WTC11 (cell line): ENCODE measurements at places on chromosomes 16 and 17.
A peak's percentile ranks its signal among the peaks of the same experiment; 100 is the strongest.

GRCh38 chr16:66335704-66336329 lies 30.7 kb upstream of the CDH5 start:
- DNase-seq: no peak

- no peak for DNase-seq
Measured at GRCh38 chr17:39062846-39063680, 88.4 kb downstream of the PLXDC1 start.

- DNase-seq: no peak
Measured at GRCh38 chr16:89253548-89254287, 36.2 kb downstream of the ZNF778 start.

DNA sequence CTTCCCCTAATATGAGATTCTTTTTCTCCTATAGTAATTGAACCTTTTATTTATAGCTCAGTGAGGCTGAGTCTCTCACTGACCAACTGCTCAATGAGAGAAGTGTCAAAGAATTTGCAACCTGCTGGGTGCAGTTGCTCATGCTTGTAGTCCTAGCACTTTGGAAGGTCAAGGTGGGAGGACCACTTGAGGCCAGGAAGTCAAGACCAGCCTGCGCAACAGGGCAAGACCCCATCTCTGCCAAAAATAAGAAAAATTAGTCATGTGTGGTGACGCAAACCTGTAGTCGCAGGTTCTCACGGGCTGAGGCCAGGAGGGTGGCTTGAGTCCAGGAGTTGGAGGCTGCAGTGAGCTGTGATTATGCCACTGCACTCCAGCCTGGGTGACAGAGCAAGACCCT lies 30.9 kb upstream of the CRYBA1 start:
- no peak for DNase-seq

DNA sequence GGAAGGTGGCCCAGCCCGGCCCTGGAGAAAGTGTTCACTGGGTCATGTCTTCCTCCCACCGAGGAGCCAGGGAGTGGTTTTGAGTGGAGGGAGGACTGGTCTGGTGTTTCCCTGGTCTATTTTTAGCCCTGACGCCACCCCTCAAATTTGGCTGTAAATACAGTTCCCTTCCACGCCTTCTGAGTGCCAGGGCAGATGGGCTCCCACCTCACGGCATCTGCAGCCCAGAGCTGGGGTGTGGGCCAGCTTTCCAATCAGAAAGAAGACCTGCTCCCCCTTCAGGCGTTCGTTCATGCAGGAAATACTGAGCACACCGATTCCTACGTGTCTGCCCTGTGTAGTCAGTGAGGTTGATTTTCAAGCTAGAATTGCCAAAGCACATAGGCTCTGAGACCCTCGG lies 53.7 kb downstream of the SNX20 start:
- peak; percentile 42 for DNase-seq

- no peak for DNase-seq
Measured at GRCh38 chr16:87432330-87432915, 40.3 kb downstream of the MAP1LC3B start.

GRCh38 chr16:25014500-25015147 lies 545 bp downstream of the ARHGAP17 start:
- peak; percentile 50 for DNase-seq

GRCh38 chr16:81316176-81316496 lies 1.4 kb downstream of the GAN start:
- DNase-seq: no peak

DNA sequence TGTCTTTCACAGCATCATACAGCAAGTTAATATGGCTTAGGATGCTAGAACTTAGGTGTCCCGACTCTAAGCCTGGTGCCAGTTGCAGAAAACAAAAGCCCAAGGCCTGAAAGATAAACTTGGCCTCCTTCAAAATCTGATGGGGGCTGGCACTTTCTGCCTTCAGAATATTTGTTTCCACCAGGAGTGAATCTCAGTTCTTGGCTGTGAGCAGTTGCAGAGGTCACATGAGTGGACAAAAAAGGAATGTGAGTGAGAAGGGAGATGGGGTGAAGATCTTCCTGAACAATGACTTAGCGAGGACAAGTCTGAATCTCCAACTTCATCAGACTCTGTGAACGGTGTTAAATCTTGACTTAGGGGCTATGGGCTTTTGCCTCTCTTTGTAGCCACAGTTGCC lies 46.6 kb downstream of the HOXB1 start:
- DNase-seq: no peak

- no peak for DNase-seq
Measured at GRCh38 chr16:65751622-65752521, 614.6 kb upstream of the CDH5 start.

GRCh38 chr17:49567871-49568694 lies 7.6 kb upstream of the NXPH3 start:
- peak; percentile 92 for DNase-seq

- no peak for DNase-seq
Measured at GRCh38 chr17:45332989-45333701, 16.3 kb upstream of the MAP3K14 start.

DNA sequence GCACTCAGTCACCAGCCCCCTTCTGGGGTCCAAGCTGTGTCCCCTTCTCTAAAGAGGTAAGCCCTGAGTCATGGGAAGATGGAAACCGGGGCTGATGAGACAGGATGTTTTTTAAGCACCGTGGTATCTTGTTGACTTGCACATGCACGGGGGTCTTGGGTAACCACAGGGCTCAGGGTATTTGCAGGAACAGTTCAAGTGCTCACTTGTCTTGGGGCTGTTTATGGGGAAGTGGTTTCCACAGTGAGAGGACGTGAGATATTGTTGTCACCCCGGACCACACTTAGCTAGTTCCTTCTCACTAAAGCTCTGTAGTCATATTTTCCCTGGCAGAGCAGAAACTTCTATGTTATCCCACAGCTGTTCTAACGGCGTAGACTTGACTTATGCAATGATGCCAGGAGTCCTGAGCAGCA lies 7.7 kb downstream of the CCL3L1 start:
- DNase-seq: no peak

DNA sequence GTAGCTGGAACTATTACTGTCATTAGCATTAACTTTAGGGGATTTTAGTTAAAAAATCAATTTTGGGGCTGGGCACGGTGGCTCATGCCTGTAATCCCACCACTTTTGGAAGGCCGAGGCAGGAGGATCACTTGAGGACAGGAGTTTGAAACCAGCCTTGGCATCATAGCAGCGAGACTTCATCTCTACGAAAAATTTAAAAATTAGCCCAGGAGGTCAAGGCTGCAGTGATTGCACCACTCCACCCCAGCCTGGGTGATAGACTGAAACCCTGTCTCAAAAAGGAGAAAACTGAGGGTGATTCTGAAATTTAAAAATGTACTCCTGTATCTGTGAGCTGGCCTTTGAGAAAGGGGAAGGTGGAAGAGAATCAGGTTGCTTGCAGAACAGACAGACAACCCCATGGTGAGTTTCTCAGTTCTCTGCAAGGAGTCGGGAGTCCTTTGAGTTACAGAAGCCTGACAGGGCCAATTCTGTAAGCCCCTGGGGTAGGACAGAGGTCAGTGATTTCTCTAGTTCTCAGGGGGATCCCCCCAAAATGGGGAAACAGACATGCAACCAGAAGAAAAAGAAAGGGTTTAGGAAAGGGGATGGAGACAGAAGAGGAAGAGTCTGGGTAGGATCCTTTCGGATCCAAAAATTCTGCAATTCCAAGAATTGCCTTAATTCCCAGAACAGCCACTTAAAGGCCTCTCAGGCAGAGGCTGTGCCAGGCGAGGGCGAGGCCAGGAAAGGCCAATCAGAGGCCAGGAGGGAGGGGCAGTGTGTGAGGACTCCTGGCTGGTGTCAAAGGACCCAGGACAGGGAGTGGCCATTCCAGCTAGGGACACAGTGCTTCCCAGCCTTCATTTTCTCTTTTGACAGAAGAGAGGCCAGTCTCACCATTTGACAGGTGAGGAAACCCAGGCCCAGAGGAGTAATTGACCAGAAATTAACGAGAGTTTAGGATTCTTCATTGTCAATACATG lies 6.7 kb downstream of the NUPR1 start:
- peak; percentile 69 for DNase-seq

GRCh38 chr16:84885342-84885910 lies 65.6 kb downstream of the CRISPLD2 start:
- DNase-seq: peak; percentile 21

GRCh38 chr17:69523244-69523861 lies 108.9 kb downstream of the MAP2K6 start:
- no peak for DNase-seq

- no peak for DNase-seq
Measured at GRCh38 chr17:47620503-47621245, 29.0 kb upstream of the KPNB1 start.

- DNase-seq: no peak
Measured at GRCh38 chr17:62931101-62931500, 34.9 kb upstream of the TANC2 start.

- no peak for DNase-seq
Measured at GRCh38 chr17:11871773-11872172, 125.5 kb downstream of the ZNF18 start.

DNA sequence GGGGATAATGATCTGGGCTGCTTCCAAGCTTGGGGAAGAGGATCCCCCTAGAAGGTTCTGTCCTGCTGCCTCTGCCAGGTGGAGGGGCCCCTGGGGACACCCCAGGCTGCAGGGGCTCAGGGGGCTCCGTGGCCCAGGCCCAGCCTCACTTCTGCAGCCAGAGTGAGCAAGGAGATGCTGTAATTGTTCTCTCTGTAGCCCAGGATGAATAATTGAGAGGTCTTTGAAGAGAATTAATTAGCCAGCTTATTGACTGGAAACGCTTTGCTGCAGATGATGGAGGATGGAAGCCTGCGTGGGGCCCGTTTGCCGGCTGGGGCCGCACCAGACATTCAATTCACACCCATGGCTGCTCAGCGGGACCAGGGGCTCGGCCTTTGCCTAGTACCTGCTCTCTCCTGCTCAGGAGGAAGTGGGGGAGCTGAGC lies 38.5 kb downstream of the TMEM235 start:
- DNase-seq: no peak

GRCh38 chr16:75385507-75386152 lies 47.7 kb downstream of the CFDP1 start:
- no peak for DNase-seq

DNA sequence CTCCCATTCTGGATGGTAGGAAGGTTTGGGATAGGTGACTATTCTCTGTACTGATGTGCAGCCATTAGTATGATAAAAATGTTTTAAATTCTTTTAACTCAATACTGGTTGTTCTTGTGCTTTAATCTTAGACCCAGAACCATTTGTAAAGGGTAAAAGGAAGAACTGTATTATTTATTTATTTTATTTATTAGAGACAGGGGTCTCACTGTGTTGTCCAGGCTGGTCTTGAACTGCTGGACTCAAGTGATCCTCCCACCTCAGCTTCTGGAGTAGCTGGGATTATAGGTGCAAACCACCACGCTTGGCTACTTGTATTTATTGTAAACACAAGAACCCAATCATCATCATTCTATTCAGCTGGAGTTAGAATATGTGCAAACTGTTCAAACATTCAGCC lies 2.2 kb upstream of the MOSMO start:
- no peak for DNase-seq

DNA sequence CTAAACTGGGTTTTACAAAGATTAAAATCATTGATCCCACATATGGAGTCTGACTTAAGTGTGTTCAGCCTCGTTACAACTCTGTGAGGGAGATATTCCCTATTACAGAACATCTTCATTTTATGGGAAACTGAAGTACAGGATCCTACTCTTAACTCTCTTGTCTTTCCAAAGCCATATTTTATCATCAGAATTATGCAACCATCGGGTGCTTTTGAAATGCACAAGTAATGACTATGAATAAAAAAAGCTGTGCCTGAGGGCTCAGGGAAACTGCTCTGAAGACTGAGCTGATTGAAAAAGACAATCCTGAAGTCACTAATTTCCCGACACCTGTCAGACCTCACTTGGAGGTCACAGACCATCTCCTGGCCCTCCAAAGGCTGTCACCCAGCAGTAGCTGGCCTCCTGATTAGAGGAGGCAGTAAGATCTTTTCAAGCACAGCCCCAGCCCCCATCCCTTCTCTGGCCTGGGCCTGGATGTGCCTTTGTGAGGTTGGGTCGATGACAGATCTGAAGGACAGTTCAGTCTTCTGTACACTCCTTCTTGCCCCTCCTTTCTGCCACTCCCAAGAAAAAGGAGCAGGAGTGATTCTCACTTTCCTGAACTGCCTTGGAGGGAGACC lies 5.6 kb downstream of the AKAP1 start:
- DNase-seq: no peak

- no peak for DNase-seq
Measured at GRCh38 chr17:18185832-18186626, 2.4 kb downstream of the ALKBH5 start.

DNA sequence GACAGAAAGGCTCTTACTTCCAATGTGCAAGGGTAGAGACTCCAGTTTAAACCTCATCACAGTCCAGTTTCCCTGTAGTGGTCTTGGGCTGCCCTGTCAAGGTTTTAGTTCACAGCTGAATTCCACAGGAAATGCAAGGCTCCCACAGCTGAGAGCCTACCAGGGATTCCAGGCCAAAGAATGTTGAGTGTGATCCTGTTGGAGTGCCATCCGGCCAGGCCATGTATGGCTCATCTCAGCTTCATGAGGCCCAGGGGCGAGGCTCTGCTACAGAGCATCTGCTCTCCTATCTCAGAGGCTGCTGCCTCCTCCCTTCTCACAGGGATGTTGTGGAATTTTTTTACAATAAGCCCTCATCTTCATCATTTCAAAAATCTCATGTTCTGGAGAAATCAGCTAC lies 239.8 kb upstream of the CCL2 start:
- DNase-seq: no peak

- DNase-seq: no peak
Measured at GRCh38 chr16:78096386-78096785, 3.1 kb upstream of the WWOX start.

DNA sequence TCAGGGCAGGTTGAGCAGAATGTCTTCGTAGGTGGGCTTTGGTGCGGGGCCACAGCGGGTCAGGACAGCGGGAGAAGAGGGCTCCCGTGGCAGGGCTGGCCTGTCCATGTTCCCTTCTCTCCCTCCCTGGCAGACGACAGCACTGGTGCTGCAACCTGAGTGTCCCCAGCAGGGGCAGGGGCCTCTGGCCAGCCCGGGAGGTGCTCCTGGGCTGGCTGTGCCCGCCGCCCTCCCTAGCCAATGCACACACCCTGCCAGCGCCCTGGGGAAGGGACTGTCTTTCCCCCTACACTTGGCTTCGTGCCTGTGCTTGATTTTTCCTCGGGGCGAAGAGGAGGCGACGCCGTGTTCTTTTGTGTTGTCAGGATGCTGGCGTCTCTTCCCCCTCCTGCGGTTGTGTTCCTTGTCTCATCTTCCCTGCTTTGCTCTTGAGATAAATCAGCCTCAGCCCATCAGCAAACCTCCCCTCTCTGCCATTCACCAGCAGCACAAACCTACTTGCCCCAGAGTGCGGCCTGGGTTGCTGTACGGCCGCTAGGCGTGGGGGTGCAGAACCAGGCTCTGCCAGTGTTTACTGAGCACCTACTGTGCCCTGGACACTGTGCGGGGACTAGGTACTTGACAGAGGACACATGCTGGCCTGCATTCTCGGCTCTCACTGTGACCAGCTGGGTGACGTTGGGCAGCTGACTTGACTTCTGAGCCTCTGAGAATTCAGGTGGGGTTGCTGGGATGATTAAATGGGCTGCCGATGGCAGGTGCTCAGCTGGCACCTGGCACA lies 237.3 kb upstream of the CIBAR2 start:
- DNase-seq: no peak
